Naive thymus-derived CD4-positive, alpha-beta T cell (primary cell): ENCODE measurements at places on chromosomes 3 and 15. TPM values are rescaled to one million over a fixed set of nuclear protein-coding genes. Genes with fewer than 3 reads are reported as not detected.
A peak's percentile ranks its signal among the peaks of the same experiment; 100 is the strongest.

DNA sequence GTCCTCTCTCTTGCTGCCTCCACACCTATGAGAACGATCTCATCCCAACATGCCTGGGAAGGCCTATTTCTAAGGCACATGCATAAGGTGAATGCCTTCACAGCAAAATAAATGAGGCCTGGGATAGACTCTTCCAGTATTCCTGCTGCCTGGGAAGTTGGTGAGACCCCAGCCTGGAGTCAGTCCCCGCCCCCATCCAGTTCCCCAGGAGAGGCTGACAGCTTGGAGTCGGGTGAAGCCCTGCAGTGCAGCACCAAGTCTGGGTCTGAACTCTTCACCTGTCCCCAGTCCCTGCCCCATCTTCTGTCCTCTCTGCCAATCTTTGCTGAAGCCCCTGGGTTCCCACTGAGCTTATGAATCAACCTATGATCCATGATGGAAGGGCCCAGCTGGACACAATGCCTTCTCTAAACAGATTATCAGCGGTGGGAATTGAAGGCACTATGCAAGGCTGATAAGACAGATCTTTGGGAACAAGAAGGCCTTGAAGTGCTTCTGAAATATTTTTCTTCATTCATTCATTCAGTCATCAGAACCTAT lies 10.2 kb upstream of the APBA2 start:
- peaks cover 9% of the 10 kb centered on the region for H3K4me1 ChIP-seq
- DNase-seq = no peak
- no peak overlapping the region for H3K27ac ChIP-seq
- no peaks in the 10 kb centered on the region for H3K36me3 ChIP-seq

GRCh38 chr15:80967451-80967850 lies 22.2 kb downstream of the MESD start:
- DNase-seq = no peak
- no peak overlapping the region for H3K27ac ChIP-seq
- no peaks in the 10 kb centered on the region for H3K27me3 ChIP-seq
- H3K36me3 ChIP-seq = no peaks in the 10 kb centered on the region

DNA sequence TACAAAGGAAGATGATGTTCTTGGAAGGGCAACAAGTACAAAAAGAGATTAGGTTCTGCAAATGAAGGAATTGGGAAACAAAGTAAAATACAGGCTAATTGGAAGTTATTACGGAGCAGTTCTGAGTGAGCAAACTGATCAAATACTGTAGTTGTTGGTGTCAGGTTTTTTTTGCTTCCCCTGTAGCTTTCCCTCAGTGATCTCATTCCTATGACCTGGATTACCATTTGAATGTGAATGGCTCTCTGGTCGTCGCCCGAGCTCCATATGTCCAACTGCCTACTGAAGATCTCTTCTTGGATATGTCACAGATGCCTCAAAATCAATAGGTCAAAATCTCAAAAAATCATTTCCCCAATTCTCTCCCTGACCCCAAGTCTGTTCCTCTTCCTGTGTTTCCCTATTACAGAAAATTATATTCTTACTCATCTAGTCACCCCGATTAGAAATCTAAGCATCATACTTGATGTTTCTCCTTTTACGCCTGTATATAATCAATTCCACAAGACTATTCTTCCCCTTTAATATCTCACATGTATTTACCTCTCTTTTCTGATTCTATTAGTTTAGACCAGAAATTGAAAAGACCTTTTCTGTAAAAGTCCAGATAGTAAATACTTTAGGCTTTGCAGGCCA lies 29.0 kb downstream of the GOLM2 start:
- H3K4me1 ChIP-seq = no peaks in the 10 kb centered on the region
- H3K4me3 ChIP-seq = no peak overlapping the region
- DNase-seq = no peak
- H3K27me3 ChIP-seq = no peaks in the 10 kb centered on the region

DNA sequence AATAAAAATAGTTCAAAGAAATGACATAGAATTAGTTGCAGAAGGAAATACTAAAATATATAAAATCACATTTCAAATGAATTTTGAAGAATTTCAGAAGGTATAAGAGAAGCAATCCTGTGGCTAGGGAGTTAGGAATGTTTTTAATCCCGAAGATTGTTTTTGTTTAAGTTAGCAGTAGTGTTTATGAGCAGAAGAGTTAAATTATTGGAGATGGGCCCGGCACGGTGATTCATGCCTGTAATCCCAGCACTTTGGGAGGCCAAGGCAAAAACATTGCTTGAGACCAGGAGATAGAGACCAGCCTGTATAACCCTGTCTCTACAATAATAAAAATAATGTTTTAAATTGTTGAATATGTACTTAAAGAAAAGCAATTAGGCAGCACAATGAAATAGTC lies 432.5 kb downstream of the MFSD1 start:
- H3K4me1 ChIP-seq = no peaks in the 10 kb centered on the region
- H3K27me3 ChIP-seq = no peaks in the 10 kb centered on the region
- no peak overlapping the region for H3K4me3 ChIP-seq
- no peak for DNase-seq

DNA sequence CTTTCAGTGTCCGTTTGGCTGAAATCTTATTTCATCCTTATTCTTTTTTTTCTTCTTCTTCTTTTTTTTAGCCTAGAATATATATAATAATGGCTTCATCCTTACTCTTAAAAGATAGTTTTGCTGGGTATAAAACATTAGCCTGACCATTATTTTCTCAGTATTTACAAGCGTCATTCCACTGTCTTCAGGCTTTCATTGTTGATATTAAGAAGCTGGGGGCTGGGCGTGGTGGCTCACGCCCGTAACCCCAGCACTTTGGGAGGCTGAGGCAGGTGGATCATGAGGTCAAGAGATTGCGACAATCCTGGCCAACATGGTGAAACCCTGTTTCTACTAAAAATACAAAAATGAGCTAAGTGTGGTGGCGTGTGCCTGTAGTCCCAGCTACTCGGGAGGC lies 10.6 kb downstream of the ZNF710 start:
- no peak overlapping the region for H3K4me3 ChIP-seq
- no peaks in the 10 kb centered on the region for H3K27me3 ChIP-seq
- no peak for DNase-seq
- H3K4me1 ChIP-seq = peaks cover 22% of the 10 kb centered on the region
- no peak overlapping the region for H3K27ac ChIP-seq

GRCh38 chr3:72345980-72346379 lies 502.3 kb downstream of the SHQ1 start:
- H3K27me3 ChIP-seq = no peaks in the 10 kb centered on the region
- peaks cover 3% of the 10 kb centered on the region for H3K4me1 ChIP-seq
- peak overlapping the region; percentile 62 for H3K27ac ChIP-seq

DNA sequence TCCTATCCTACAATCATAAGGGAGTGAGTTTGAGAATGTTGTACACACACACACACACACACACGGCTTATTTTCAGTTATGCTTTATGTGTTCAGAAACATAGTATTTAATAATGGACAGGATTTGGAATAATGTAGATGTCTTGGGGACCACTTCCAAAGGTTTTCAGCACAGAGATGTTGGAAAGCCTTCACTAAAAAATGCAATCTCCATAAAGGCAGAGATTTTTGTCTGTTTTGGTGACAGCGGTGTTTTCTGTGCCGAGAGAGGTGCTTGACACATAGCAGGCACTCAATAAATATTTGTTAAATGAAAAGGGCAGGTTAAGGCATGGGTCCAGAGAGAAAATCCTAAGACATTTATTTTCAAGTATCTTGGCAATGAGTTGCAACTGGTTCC lies 428.2 kb upstream of the RGMA start:
- no peaks in the 10 kb centered on the region for H3K36me3 ChIP-seq
- DNase-seq = no peak
- H3K4me1 ChIP-seq = no peaks in the 10 kb centered on the region
- H3K4me3 ChIP-seq = no peak overlapping the region
- H3K27me3 ChIP-seq = no peaks in the 10 kb centered on the region
- H3K27ac ChIP-seq = no peak overlapping the region

Gene GPR27
- total RNA-seq = not detected

- H3K4me3 ChIP-seq = no peak overlapping the region
- H3K27ac ChIP-seq = no peak overlapping the region
- no peak for DNase-seq
- no peaks in the 10 kb centered on the region for H3K4me1 ChIP-seq
- H3K27me3 ChIP-seq = no peaks in the 10 kb centered on the region
Observed at GRCh38 chr3:195080125-195080524, 190.8 kb downstream of the XXYLT1 start.

Gene CFAP91
- total RNA-seq = not detected in 2 replicates
